ENCODE measurements at places on chromosomes 16 and 17. TPM values are rescaled to one million over a fixed set of nuclear protein-coding genes. Genes with fewer than 3 reads are reported as not detected.

GRCh38 chr16:87729266-87729954 is 36.4 kb downstream of the KLHDC4 start:
- H3K4me1 ChIP-seq, result no peaks in the 10 kb centered on the region
- peaks cover 42% of the 10 kb centered on the region for H3K36me3 ChIP-seq
- no peak for DNase-seq
- H3K27me3 ChIP-seq, result no peaks in the 10 kb centered on the region
- H3K27ac ChIP-seq, result no peak overlapping the region
- no peak overlapping the region for H3K4me3 ChIP-seq

DNA sequence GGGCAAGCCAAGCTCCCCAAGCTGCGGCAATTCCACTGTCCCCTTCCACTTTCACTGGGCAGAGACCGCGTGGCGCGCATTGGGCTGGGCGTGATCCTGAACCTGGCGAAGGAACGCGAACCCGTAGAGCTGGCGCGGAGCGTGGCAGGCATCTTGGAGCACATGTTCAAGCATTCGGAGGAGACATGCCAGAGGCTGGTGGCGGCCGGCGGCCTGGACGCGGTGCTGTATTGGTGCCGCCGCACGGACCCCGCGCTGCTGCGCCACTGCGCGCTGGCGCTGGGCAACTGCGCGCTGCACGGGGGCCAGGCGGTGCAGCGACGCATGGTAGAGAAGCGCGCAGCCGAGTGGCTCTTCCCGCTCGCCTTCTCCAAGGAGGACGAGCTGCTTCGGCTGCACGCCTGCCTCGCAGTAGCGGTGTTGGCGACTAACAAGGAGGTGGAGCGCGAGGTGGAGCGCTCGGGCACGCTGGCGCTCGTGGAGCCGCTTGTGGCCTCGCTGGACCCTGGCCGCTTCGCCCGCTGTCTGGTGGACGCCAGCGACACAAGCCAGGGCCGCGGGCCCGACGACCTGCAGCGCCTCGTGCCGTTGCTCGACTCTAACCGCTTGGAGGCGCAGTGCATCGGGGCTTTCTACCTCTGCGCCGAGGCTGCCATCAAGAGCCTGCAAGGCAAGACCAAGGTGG is 9.8 kb downstream of the SARM1 start:
- H3K27ac ChIP-seq, result no peak overlapping the region
- DNase-seq, result peak; percentile 37
- peak overlapping the region; percentile 22 for H3K4me3 ChIP-seq
- H3K27me3 ChIP-seq, result no peaks in the 10 kb centered on the region
- H3K36me3 ChIP-seq, result peaks cover under 1% of the 10 kb centered on the region
- H3K4me1 ChIP-seq, result no peaks in the 10 kb centered on the region

GRCh38 chr17:35906926-35907637 is 23.5 kb downstream of the RDM1 start:
- no peak for DNase-seq
- no peaks in the 10 kb centered on the region for H3K36me3 ChIP-seq
- H3K4me1 ChIP-seq, result no peaks in the 10 kb centered on the region
- H3K27ac ChIP-seq, result no peak overlapping the region
- H3K4me3 ChIP-seq, result no peak overlapping the region

GRCh38 chr16:56961386-56961785 is 364 bp upstream of the CETP start:
- H3K27me3 ChIP-seq, result no peaks in the 10 kb centered on the region
- H3K27ac ChIP-seq, result no peak overlapping the region
- DNase-seq, result no peak

DNA sequence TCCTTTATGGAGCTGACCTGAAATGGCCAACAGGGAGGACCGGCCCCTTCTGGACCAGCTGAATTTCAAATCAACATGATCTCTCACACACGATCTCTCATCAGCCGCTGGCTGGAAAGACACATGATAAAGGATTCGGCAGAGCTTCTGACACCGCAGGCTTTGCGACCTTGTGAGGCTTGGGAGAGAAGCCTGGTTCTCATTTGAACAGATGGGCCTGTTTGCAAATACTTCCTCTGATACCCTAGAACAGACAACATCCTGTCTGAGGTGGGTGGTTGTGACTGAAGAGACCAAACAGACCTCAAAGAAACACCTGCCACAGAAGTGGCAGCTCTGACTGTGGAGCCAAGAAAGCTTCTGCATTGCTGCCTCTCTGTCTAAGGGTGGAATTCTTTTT is 77.9 kb upstream of the SDK2 start:
- no peaks in the 10 kb centered on the region for H3K27me3 ChIP-seq
- no peaks in the 10 kb centered on the region for H3K36me3 ChIP-seq
- H3K4me1 ChIP-seq, result no peaks in the 10 kb centered on the region
- H3K4me3 ChIP-seq, result no peak overlapping the region
- no peak for DNase-seq

DNA sequence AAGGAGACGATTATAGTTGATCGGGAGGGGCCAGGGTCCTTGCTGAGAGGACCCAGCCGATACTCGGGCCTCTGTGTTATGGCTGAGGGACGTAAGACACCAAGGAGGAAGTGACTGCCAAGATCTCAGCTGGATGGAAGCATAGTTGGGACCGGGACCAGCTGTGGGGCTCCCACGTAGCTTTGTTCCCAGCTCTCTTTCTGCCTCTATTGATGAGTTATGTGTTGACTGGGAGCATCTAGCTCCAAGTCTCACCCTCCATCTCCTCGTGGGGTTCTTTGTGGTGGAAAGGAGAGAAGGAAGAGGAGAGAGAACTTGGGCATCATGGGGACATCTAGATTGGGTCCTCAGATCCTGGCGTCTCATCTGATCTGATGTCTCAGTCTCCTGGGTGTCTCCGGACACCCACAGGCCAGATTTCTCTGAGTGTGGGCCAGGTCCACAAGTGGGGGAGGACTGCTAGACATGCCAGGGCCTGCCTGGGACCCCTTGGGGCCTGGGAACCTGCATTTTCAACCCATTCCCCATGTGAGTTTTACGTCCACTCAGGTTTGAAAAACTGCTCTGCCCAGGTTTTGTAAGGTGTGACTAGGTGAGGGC is 1.0 kb downstream of the MGRN1 start:
- no peak for DNase-seq
- H3K4me3 ChIP-seq, result peak overlapping the region; percentile 94
- H3K27me3 ChIP-seq, result no peaks in the 10 kb centered on the region
- H3K36me3 ChIP-seq, result no peaks in the 10 kb centered on the region
- peak overlapping the region; percentile 96 for H3K27ac ChIP-seq

DNA sequence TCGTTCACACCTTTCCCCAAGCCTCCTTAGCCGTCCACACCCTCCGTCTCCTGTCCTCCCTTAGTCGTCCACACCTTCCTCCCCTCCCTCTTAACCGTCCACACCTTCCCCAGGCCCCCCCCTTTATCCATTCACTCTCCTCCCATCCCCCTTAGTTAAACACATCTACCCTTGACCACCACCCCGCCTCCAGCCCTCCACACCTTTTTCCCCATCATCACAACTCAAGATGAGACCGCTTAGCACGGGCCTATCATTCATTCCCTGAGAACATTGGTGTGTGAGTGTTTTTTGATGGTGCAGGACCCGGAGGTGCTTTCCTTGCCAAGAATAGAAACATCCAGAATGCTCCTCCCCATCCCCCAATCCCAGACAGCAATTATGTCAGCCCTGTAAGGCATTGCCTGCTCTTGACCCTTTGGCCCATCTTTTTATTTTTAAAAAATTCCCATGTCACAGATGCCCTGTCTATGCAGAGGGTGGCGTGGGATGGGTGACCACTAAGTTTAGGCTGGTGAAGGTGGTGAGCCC is 1.4 kb downstream of the TENT4B start:
- no peaks in the 10 kb centered on the region for H3K27me3 ChIP-seq
- H3K4me1 ChIP-seq, result peaks cover 41% of the 10 kb centered on the region
- H3K4me3 ChIP-seq, result peak overlapping the region; percentile 92
- H3K27ac ChIP-seq, result peak overlapping the region; percentile 99
- no peaks in the 10 kb centered on the region for H3K36me3 ChIP-seq

- H3K27ac ChIP-seq, result no peak overlapping the region
- H3K36me3 ChIP-seq, result no peaks in the 10 kb centered on the region
- H3K27me3 ChIP-seq, result peaks cover 25% of the 10 kb centered on the region
- H3K4me1 ChIP-seq, result no peaks in the 10 kb centered on the region
- no peak overlapping the region for H3K4me3 ChIP-seq
These were observed 2.2 kb upstream of the TMC5 start for GRCh38 chr16:19415461-19415860.

Gene CCL8
- not detected for polyA plus RNA-seq

All from psoas muscle (tissue), 8 donors.